ENCODE measurements at places on chromosomes 1 and 21. TPM values are rescaled to one million over a fixed set of nuclear protein-coding genes. Genes with fewer than 3 reads are reported as not detected.

GRCh38 chr1:119968068-119968492 is 71.8 kb upstream of the ADAM30 start:
- DNase-seq: no peak

- no peak for DNase-seq
Observed at GRCh38 chr1:19139711-19140110, 70.4 kb downstream of the UBR4 start.

- no peak for DNase-seq
Observed at GRCh38 chr1:25702101-25702775, 85.6 kb downstream of the MAN1C1 start.

The AQP10 gene
- not detected for total RNA-seq

The STIL gene
- total RNA-seq: 9.4 TPM

The SGIP1 gene
- 77.4 TPM for total RNA-seq
